Heart right ventricle (tissue), 16 donors: ENCODE measurements at places on chromosomes 16 and 17.

DNA sequence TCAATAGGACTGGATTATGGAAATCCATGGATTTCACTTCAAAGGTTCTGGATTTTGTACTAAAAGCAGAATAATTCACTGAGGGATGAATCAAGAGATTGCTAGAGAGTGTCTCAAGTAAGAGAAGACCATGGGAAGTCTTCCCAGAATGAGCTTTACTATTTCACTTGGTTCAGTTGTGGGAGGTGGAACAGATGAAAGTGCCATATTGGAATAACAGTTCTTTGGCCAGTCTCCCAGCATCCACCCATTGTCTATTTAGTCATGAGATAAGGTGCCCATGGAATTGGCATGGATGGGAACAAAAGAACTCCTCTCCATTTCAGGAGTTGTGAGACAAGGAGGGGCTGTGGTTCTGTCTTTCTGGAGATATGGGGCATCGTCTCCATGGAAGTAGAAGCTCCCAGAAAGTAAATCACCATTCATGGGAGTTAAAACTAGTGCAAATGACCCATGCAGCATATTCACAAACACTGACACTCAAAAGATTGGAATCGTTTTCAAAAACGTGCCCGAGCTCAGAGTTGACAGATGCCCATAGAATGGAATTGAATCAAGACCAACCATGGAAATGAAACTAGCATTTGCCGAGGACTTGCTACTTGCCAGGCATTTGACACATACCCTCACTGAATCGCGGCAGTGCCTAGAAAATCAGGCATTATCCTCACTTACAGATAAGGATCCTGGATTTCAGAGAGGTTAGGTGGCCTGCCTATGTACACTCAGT lies 36.2 kb upstream of the CLEC3A start:
- DNase-seq = no peak

DNA sequence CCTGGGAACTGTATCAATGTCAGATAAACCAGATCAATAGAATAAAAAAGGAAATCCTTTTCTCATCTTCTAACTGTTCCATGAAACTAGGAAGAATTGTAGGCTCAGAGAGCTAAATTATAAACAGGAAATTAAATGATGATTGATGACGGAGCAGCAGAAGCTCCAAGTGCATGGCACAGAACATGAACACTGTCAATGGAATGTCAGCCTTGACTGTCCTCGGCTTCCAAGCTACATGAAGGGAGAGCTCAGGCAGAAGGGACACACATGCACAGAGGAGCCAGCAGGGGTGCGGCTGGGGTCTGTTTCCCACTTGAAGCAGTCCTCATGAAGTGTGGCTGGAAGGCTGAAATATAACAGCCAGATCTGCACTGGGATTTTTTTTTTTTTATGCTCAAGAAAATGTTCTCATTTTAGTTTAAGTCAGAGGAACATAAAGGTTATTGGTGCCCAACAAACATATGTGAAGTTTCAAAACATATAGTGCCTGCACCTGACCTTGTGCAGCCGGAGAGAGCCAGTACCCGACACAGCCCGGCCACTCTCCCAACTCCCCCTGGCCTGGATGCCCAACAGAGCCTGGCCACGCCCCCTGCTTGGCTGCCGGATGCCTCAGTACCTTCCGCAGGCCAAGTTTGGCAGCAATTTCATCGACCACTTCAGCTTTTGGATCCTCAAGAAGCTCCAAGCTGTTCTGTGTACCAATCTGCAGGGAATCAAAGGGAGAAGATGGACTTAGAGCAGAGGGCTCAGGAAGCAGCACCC lies 37.0 kb downstream of the NPLOC4 start:
- DNase-seq = peak; percentile 48

DNA sequence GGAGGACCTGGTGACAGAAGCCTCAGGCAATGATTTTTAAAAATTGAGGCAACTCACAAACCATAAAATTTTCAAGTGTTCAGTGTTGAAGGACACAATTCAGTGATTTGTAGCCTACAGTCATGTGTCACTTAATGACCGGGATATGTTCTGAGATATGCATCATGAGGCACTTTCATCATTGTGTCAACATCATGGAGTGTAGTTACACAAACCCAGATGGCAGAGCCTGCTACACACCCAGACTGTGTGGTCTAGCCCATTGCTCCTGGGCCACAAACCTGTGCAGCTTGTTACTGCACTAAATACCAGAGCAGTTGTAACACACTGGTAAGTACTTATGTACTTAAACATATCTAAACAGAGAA lies 1.6 kb downstream of the PRSS41 start:
- DNase-seq = no peak

DNA sequence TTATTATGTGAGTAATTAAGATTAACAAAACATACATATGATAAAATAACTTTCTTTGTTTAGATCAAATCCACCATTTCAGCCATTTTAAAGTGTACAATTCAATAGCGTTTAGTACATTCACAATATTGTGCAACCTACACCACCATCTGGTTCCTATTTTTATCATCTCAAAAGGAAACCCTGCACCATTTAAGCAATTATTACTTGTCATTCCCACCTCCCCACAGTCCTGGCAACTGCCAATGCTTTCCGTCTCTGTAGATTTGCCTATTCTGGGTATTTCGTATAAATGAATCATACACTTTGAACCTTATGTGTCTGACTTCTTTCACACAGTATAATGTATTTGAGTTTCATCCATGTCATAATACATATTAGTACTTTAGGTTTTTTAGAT lies 162.5 kb upstream of the CNTNAP4 start:
- no peak for DNase-seq

DNA sequence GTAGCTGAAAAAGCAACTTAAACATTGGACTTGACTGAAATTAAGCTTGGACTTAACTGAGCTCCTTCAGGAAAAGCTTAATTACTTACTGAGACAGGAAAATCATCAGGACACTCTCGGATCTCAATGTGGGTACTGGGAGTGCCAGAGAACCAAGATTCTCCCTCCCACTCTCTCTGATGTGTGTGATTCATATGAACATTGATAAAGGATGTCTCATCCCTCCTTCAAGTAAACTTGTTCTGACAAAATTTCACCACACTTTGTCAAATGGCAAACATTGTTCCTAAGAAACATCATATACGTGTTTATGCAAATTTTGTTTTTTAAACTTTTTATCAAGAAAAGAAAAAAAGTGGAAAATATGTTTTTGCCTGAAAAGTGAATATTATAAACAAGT lies 4.1 kb upstream of the SLFN5 start:
- no peak for DNase-seq

DNA sequence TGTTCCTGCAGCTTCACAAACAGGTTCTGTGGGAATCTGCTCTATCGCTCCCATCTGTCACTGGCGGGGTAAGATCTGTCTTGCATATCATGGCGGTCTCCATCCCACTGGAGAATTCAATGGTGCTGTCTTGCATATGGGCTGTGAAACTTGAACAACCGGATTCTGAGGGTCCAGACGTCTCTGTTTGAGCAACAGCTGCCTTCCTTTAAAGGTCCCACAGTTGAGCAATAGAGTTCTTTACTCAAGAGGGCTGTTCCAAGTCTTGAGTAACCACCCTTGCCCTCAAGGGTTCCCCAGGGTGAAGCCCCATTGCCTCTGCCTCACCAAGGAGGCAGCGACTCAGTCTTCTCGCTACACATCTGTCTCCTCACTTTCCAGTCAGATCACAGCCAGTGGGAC lies 50.8 kb downstream of the ZFHX3 start:
- DNase-seq = no peak

DNA sequence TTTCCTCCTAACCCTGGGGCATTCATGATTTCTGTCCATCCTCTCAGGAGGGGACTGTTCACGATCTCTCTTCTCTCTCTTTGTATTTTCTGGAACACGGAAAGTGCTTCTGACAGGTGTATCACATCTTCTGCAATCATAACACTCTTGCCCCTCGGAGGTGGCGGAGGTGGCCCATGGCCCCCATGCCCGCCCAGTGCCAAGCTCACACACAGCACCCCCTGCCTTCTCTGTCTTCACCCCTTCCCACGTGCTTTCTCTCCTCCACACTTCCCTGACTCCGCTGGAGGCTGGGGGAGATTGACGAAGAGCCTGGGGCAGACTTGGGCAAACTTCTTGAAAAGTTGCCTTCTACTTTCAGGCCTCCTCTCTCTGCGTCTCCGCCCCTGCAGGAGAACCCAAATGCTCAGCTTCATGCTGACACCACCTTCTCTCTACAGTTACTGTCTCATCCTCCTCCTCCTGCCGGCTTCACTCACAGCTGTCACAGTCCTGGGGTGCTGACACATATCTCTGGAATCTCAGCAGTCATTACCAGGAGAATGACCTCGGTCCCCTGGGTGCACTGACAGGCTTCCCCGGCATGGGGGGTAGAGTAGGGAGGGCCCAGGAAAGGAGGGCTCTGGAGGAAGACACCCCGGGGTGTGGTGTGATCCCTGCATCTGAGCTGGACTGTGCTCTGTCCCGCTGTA lies 127.1 kb downstream of the ENGASE start:
- no peak for DNase-seq

GRCh38 chr16:57897053-57897784 lies 73.7 kb downstream of the CNGB1 start:
- DNase-seq = no peak

GRCh38 chr17:14427900-14428647 lies 127.2 kb downstream of the HS3ST3B1 start:
- no peak for DNase-seq

- no peak for DNase-seq
These were observed 116.6 kb downstream of the METRNL start for GRCh38 chr17:83196024-83196365.

GRCh38 chr16:80084163-80084562 lies 456.6 kb upstream of the DYNLRB2 start:
- no peak for DNase-seq
